ENCODE measurements at places on chromosomes 13 and 19. TPM values are rescaled to one million over a fixed set of nuclear protein-coding genes. Genes with fewer than 3 reads are reported as not detected.

- peaks cover 34% of the 10 kb centered on the region for H3K4me1 ChIP-seq
- H3K27me3 ChIP-seq, result no peaks in the 10 kb centered on the region
- DNase-seq, result no peak
- H3K4me3 ChIP-seq, result no peak overlapping the region
These were observed 200.0 kb downstream of the KLF12 start for GRCh38 chr13:73934215-73934641.

- peaks cover 7% of the 10 kb centered on the region for H3K4me1 ChIP-seq
- DNase-seq, result no peak
- no peaks in the 10 kb centered on the region for H3K27me3 ChIP-seq
- no peaks in the 10 kb centered on the region for H3K36me3 ChIP-seq
- no peak overlapping the region for H3K4me3 ChIP-seq
These were observed 137.6 kb downstream of the GPC6 start for GRCh38 chr13:93364166-93364565.

GRCh38 chr13:78054157-78054556, 135.5 kb upstream of the EDNRB start:
- peaks cover 2% of the 10 kb centered on the region for H3K36me3 ChIP-seq
- no peak for DNase-seq
- H3K4me1 ChIP-seq, result no peaks in the 10 kb centered on the region
- no peak overlapping the region for H3K27ac ChIP-seq

- peak overlapping the region; percentile 94 for H3K27ac ChIP-seq
- H3K27me3 ChIP-seq, result no peaks in the 10 kb centered on the region
- DNase-seq, result no peak
- H3K36me3 ChIP-seq, result no peaks in the 10 kb centered on the region
- H3K4me3 ChIP-seq, result peak overlapping the region; percentile 97
These were observed 505 bp downstream of the ZSWIM4 start for GRCh38 chr19:13795595-13796300.

DNA sequence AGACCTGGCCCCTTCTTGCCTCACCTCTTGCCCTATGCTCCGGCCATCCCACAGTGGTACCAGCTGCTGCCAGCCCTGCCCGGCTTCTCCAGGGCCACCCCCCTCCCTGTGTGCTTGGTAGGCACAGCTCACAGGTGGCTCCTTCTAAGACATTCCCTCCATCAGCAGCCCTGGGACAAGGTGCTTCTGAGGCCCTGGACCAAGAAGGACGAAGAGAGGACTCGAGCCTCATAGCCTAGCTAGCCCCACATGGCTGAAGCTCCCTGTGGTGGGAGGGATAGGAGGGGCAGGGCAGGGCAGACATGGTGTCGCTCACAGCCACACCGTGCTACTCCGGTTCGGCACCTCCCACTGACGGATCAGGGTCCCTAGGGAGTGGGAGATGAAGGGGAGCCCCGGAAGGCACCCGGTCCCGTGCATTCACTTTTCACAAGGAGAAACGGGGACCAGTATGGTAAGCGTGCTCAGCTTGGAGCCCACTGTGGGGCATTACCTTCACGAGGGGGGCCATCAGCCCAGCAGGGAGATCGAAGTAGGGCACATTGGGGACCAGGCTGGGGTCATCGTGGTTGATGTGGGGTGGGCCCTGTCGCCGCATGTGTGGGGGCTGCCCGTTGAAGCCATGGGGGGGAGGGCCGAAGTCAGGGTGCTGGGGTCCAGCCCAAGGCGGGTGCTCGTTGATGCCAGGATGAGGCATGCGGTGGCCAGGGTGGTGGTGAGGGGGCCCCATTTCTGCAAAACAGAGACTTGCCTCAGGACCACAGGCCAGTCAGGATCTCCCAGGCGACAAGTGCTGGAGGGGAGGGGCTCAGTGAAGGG, 19.5 kb downstream of the CHERP start:
- no peaks in the 10 kb centered on the region for H3K4me1 ChIP-seq
- no peak overlapping the region for H3K27ac ChIP-seq
- no peak for DNase-seq
- H3K27me3 ChIP-seq, result no peaks in the 10 kb centered on the region

DNA sequence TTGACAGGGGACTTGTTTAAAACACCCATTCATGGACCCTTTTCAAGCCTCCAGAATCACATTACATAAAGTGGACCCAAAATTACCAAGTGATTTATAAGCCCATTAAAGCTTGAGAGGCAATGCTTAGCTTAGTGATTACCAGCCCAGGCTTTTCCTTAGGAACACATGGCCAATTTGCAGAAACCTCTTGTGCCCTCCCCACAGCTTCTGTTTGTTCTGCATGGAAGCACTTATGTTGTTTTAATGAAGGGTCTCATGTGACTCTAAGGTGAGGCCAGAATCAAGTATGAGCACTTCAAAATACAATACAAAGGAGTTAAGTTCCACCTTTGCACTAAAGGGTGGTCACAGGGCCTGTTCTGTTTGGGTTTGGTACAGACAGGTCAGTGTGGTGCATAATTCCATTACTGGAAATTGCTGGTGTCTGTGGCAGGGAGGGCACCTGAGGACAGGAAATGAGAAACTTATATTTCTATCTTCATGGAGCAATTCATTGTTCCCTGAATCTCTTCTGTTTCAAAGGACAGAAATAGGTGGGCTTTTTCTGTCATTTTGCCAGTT, 15.3 kb downstream of the ZNF486 start:
- no peak for DNase-seq
- H3K27me3 ChIP-seq, result no peaks in the 10 kb centered on the region

DNA sequence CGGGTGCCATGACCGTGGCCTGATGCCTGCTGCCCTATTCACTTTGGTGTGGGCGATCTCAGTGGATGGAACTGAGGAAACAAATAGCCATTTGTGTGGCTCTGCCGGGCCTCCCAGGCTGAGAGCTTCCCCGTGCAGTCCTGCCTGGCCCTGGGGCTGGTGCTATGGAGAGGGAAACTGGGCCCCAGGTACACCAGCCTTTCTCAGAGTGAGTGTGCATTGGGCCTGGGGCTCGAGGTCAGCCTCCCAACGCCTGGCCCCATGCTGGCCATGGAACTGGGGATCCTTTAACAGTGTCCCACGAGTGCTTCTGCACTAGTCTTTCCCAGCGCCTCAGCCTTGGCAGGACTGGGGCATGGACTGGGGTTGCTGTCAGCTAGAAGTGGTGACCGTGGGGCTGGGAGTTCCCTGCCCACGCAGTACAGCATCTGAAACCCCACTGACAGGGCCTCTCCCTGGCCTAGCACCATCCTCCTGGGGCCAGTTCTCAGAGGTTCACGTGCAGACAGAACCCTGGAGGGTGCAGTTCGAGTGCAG, 10.5 kb downstream of the PLEKHF1 start:
- no peaks in the 10 kb centered on the region for H3K27me3 ChIP-seq
- H3K36me3 ChIP-seq, result peaks cover 14% of the 10 kb centered on the region
- H3K27ac ChIP-seq, result no peak overlapping the region
- no peak overlapping the region for H3K4me3 ChIP-seq
- peaks cover 28% of the 10 kb centered on the region for H3K4me1 ChIP-seq
- DNase-seq, result no peak

GRCh38 chr19:10011974-10012373, 1.3 kb upstream of the RDH8 start:
- DNase-seq, result no peak
- H3K27me3 ChIP-seq, result peaks cover 22% of the 10 kb centered on the region
- no peak overlapping the region for H3K4me3 ChIP-seq
- peaks cover 27% of the 10 kb centered on the region for H3K4me1 ChIP-seq

- no peak overlapping the region for H3K4me3 ChIP-seq
- H3K36me3 ChIP-seq, result peaks cover 34% of the 10 kb centered on the region
- no peak for DNase-seq
- no peaks in the 10 kb centered on the region for H3K27me3 ChIP-seq
- H3K4me1 ChIP-seq, result no peaks in the 10 kb centered on the region
- H3K27ac ChIP-seq, result no peak overlapping the region
These were observed 14.3 kb upstream of the QTRT1 start for GRCh38 chr19:10686661-10687517.

GRCh38 chr13:27353708-27354107, 70.7 kb upstream of the GTF3A start:
- H3K27me3 ChIP-seq, result peaks cover 15% of the 10 kb centered on the region
- DNase-seq, result no peak
- H3K4me3 ChIP-seq, result no peak overlapping the region
- H3K27ac ChIP-seq, result no peak overlapping the region
- peaks cover 12% of the 10 kb centered on the region for H3K4me1 ChIP-seq

DNA sequence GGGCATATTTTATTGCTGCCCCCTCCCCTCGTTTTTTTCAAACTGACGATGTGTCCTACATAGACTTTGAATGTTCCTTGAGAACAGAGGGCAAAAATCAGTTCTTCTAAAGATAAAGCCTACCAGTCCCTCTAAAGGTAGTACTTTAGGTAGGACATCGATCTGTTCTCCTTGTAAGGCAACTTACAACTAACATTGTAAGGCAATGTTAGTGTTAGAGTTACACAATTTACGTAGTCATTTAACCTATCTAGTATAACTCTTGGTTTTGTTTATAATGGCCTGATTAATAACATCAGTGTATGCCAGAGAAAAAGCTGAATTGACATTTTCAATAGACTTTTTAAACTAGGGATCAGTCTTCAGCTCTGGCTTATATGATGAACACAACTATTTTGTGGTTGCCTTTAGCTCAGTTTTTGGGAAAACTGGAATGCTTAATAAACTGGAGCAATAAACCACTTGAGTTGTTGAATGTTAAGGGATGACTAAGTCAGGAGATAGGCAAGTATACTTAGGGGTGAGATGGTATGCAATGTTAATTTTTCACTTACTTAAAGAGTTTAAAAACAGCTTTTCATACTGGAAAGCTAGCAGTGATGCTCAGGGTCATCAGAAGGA, 2.2 kb downstream of the NDFIP2 start:
- no peaks in the 10 kb centered on the region for H3K36me3 ChIP-seq
- no peak overlapping the region for H3K4me3 ChIP-seq

The EBPL gene
- 23.8 TPM for total RNA-seq

GRCh38 chr13:70339738-70340137, 231.5 kb upstream of the KLHL1 start:
- no peak overlapping the region for H3K4me3 ChIP-seq
- no peak for DNase-seq
- H3K36me3 ChIP-seq, result no peaks in the 10 kb centered on the region
- H3K4me1 ChIP-seq, result no peaks in the 10 kb centered on the region
- no peak overlapping the region for H3K27ac ChIP-seq

DNA sequence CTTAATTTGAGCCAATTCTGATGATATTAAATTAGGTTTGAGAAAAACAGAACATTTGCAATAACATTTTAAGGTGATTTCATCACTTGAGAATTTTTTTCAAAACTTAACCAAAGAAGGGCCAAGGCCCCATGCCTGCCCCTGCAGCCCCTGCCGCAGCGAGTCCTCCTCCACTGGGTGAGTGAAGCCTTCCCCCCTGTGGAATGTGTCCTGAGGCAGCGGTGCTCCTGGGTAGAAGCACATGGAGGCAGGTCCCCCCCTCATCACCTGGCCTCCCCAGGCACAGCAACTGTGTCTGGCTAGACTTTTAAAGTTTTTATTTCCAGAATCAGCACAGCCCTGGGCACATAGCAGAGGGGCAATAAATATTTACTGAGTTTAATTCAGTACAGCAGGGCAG, 10.8 kb downstream of the SOX1 start:
- H3K4me1 ChIP-seq, result peaks cover 9% of the 10 kb centered on the region
- peaks cover 1% of the 10 kb centered on the region for H3K36me3 ChIP-seq
- no peak overlapping the region for H3K4me3 ChIP-seq

GRCh38 chr13:55534306-55534705, 1606.4 kb upstream of the PRR20A start:
- H3K4me3 ChIP-seq, result no peak overlapping the region
- H3K36me3 ChIP-seq, result no peaks in the 10 kb centered on the region
- no peak for DNase-seq
- H3K27me3 ChIP-seq, result peaks cover 4% of the 10 kb centered on the region
- H3K27ac ChIP-seq, result no peak overlapping the region

DNA sequence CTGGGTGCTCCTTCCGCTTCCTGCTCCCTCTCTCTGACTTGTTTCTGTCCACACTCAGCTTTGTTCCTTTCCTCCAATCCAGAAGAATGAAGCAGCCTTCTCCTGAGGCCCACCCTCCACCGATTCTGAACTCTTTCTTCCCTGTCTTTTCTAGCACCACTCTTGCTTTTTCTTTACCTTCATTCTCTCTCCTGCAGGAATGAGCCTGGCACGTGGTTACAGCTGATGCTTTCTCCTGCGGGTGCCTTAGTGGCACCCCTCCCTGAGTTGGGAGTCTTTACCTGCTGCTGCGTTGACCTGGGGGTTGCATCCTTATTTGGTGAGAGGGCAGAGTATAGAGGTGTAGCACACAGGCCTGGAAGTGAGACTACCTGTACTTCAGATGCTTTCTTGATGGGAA, 6.2 kb downstream of the UBAC2 start:
- H3K27ac ChIP-seq, result no peak overlapping the region
- H3K4me3 ChIP-seq, result no peak overlapping the region
- no peak for DNase-seq
- H3K4me1 ChIP-seq, result peaks cover 9% of the 10 kb centered on the region
- H3K27me3 ChIP-seq, result no peaks in the 10 kb centered on the region
- peaks cover 2% of the 10 kb centered on the region for H3K36me3 ChIP-seq

The KLK4 gene
- not detected for total RNA-seq

DNA sequence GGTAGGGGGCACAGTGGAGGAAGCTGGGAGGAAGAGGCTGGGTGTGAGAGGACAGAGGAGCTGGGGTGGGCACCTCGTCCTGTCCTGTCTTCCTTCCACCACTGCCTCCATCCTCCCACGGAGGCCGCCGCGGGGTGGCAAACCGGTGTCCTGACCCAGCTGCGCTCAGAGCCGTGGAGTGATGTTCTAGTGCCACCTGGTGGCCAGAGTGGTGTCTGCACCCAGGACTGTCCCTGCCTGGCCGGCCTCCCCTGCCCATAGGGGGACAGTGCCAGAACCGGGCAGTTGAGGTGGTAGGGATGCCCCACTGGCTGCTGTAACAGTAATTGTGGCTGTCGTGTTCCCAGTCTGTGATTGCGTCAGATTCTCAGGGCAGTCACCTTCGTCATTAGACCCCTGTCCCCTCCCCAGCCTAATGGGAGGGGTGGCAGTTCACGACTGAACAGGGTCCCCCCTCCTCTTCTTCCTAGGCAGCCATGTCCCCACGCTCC, 11.1 kb upstream of the ARRDC2 start:
- no peak for DNase-seq
- no peak overlapping the region for H3K4me3 ChIP-seq
- peaks cover 9% of the 10 kb centered on the region for H3K4me1 ChIP-seq
- no peak overlapping the region for H3K27ac ChIP-seq
- peaks cover 5% of the 10 kb centered on the region for H3K27me3 ChIP-seq
- no peaks in the 10 kb centered on the region for H3K36me3 ChIP-seq

DNA sequence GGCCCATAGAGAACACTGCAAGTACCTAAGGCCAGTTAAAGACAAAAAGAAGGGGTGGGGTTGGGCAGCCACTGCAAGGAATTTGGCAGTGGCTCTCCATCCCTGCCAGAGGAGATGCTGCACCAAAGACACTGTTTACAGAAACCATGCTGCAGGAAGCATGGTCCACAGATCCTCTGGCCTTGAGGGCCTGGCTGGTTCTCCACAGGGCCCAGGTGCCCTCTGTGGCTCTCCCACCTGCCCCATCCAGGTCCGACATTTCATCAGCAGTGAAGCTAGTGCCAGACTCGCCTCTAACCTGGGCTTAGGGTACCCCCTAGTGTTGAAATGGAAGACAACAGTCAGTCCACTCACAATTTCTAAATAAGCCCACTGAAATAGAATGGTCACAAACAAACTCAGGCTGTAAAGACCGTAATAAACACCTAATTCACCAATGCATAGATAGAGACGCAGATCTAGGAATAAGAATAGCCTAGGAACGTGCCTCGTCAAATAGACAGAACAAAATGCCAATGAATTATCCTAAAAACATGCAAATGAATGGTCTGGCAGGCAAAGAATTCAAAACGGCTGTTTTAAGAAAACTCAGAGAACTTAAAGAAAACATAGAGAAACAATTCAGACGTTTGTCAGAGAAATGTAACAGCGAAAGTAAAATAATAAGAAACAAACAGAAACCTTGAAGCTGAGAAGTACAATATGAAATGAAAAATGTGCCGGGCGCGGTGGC, 23.3 kb downstream of the LYPD4 start:
- H3K4me1 ChIP-seq, result no peaks in the 10 kb centered on the region
- peaks cover 23% of the 10 kb centered on the region for H3K27me3 ChIP-seq
- no peak overlapping the region for H3K27ac ChIP-seq
- H3K4me3 ChIP-seq, result no peak overlapping the region
- H3K36me3 ChIP-seq, result no peaks in the 10 kb centered on the region

The TOMM40 gene
- 39.0 TPM for total RNA-seq
